Ovary (tissue), 10 donors: ENCODE measurements at places on chromosomes 5 and 9. TPM values are rescaled to one million over a fixed set of nuclear protein-coding genes. Genes with fewer than 3 reads are reported as not detected.

DNA sequence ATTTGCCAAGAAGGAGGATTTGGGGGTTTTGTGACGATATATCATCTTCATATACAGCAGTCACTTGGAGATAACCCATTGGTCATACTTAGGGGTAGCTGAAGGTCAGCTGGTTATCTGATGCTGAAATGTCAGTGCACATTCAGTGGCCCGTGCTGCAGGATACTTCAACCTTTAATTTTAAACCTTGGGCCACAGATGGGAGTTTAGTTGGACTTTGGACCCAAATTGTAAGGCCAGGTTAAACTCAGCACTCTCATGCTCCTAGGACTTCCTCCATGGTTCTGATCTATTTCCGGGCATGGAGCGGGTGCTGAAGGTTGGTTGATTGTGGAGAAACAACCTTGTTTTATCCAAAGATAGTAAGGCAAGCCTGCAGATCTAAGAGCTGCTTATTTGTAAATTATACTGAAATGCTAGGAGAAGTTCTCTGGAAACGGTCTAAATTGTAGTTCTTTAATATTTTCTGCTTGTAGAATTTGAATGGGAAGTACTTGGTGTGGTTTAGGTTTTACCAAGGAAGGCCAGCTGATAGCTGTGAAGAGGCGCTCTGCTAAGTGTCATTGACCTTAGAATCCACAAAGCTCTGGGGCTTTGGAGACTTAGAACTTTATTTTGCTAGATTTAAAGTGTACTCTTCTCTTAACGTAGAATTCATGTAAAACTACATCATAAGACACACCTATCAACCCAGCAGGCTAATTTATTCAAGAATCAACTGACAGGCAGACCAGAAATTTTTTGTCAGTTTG lies 38.6 kb downstream of the SLC44A1 start:
- DNase-seq = no peak

DNA sequence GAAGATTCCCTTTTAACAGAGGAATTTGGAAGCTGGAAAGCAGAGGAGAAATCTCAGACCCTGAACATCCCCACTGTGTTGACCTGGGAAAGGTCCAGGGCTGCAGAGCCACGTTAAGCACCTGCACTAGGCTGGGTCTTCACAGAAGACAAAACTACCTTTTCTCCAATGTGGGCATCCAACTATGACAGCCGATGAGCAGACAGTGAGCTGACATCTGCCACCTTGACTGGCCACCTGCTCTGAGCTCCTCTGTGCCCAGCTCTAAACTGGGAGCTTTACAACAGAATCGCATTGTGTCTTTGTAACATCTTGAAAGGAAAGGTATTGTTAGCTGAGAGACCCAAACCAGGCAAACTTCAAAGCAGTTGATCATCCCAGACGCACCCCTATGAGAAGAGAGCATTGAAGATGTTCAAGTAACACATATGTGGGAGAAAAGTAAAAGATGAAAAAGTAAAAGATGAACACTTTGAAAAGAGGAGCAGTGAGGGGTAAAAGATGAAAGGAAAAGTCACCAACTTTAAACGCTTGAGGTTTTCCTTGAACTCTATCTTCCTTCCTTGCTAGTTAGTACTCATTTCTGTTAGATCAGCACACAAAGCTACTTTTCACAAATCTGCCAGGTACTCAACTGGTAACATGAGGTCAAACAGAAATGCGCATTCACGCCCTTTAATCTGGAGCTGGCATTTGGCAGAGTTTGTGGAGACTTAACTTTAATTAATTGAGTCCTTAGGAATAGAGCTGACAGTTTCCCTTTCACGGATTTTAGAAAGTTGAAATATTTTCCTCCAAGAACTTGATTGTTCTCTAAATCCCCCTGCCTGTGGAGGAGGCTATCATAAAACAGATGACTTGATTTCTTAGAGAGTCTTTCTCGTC lies 53.2 kb upstream of the CTXN3 start:
- DNase-seq = no peak

DNA sequence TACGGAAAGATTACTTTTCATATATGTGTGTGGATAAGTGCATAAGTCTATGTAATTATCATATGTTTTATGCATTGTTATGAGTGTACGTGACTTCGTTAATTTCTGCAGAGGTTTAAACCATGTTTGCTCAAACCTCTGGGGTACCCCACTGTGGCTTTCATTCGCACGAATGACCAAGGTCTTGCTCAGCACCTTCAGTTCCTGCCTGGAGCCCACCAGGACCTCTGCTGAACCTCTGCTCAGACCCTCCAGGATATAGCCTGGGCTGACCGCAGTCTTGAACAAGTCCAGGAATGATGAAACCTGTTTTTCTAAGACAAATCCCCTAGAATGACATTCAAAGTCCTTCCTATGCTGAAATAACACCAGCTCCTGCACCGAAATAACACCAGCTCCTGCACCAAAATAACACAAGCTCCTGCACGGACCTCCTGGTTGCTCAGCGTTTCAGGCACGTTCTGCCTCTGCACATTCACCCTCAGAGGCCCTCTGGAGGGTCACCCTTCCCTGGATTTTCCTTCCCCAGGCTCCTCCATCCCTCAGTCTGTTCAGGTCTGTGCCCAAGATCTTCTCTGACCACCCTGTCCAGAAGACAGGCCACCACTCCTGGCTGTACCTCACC lies 99.7 kb upstream of the BOD1 start:
- no peak for DNase-seq

DNA sequence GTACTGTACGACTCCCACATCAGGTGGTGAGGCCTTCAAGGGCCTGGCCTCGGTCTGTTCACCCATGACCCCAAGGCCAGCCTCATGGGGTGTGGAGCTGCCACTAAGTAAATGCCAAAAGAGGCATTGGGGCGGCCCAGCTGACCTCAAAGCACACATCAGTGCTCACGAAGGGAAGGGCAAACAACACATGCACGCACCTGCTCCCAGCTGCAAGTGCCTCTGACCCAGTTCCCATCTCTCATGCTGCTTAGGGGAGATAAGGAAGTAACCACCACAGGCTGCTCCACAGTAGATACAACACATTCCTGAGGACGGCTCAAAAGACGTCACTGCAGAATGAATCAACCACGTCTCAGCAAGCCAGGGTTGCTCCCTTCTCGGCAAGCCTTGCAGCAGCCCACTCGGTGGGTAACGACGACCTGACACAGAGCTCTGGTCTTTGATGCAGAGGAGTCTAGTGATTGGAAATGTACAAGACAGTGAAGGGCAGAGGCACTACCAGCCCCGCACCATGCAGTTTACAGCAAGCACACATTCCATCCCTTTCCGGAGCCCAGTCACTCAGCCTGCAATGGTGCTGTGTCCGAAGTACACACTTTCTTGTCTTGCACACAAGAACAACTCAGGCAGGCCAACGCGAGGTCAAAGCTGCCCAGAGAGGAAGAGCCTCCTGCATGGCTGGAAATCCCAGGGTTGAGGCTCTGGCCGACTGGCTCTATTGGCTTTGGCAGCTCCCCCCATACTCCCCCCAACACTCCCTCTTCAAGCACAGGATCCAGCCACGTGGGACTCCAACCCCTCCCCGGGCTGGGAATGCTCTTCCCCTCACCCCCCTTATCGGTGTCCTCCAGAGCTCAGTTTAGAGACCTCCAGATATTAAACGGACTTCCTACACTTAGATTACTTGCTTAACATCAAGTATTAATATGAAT lies 31.8 kb downstream of the FABP6 start:
- peak; percentile 49 for DNase-seq

GRCh38 chr5:151632524-151632923 lies 41.4 kb upstream of the FAT2 start:
- DNase-seq = no peak

DNA sequence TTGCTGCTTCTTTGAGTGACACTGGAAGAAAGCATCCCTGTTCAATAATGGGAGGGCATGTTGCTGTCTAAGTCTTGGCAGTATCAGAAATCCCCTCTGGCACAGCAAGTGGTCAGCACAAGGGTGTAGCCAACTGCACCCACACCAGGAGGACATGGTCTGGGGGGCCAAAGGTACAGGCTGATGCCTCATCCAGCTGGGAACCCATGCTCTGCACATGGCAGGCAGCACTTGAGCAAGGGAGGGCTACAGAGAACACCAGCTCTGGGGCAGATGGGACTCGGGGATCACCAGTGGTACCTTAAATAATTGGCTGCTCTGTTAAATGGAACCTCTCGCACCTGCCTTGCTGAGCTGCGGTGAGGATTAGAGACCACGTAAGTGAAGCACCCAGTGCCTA lies 265.2 kb downstream of the SYK start:
- no peak for DNase-seq

DNA sequence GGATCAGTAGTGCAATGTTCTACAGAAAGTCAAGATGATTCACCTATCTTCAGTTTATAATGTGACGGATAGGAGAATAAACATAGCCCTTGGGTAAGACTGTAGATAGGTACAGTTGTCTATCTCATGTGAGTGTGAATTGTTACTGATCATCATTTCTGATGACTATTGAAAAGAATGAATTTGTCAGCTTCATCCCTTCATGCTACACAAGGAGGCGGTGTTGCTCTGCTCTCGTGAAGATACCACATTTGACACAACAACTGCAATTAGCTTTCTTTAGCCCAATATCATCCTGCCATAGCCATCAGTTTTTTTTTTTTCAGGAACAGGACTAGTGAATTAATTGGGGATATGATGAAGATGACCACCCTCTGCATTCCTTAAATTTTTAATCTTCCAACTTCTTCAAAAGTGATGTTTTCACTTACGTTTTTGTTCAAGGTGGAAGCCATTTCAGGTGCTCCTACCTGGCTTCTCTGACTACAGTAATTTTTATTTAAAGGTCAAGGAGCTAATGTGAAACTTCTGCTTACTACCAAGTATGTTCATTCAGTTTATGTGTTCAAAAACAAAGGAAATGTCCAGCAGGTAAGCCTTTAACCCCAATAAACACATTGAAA lies 152.9 kb upstream of the MOCS2 start:
- DNase-seq = no peak

DNA sequence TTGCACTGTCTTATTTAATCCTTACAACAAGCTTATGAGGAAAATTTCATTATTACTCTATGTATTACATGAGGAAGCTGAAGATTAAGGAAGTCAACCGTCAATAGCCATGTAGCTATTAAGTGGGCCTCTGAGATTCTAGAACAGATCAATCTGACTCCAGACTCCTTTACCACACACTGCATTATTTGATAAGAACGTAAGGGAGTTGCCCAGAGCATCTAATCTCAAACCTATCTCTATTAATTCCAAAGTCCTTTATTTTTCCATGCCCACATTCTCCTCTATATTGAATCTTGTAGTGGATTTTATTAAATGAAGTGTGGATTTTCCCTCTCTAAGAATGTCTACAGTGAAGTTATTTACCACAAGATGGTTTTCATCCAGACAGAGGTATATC lies 118.2 kb upstream of the MTAP start:
- no peak for DNase-seq

DNA sequence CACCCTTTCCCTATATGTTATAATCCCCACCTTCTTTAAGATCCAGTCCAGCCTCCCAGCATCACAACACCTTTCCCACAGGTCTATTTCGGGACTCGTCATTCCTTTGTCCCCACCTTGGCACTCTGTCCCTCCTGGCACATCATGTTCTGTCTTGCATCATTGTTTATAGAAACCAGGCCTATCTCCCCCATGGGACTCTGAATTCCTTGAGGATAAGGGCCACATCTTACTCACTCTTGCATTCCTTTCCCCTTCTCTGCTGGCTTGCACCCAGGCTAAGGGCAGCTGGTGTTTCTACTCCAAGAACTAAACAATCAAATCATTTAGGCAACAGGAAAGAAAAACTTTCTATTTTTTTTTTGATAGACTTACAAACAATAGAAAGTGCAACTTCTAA lies 205.7 kb downstream of the AGTPBP1 start:
- no peak for DNase-seq

GRCh38 chr5:160054831-160055230 lies 45.9 kb downstream of the TTC1 start:
- DNase-seq = no peak

DNA sequence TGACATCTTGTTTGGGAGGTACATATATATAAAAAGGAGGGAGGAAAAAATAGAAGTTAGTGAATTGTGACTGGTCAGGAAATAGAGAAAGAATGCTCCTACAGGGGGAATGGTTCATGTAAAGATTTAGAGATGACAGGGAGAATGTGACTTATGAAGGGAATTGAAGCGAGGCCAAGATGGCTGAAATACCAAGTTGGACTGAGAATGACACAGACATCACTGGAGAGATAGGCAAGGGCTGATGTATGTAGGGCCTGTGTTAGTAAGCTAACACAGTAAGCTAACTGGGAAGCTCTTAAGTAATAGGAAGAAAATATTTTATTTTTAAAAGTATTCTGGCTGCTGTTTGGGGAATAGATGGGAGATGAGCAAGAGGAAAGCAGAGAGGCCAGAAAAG lies 286.3 kb downstream of the NNT start:
- no peak for DNase-seq

DNA sequence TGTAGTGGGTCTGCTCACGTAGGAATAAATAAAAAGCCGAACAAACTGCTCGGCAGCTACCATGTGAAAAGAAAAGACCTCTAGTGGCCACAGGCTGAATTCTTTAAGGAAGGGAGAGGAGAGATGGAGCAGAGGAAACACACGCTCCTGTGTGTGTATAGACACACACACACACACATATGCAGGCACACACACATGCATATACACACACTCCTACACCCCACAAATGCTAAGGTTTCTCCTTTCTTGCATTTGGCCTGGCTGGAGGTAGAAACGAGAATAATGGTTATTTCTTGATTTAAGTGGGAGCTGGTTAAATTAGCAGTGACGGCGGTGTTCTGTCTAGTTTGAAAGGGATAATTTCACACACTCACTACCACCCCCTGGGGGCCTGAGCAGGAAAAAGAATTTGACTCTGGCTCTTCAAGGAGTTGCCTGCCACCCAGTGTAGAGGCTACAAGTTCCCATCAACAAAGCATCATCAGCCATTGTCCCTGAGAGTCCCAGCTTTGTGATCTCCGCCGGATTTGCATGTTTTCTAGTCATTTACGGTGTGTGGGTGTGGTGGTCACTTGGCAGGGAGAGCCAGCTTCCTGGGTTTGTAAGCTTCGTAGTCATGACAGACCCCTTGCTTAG lies at the start of gene INSYN2B:
INSYN2B (minus strand) TSS at position 78 of the 636 bp plus-strand sequence. CDS start 96,597 bp downstream, outside the sequence.
- peak; percentile 59 for DNase-seq

DNA sequence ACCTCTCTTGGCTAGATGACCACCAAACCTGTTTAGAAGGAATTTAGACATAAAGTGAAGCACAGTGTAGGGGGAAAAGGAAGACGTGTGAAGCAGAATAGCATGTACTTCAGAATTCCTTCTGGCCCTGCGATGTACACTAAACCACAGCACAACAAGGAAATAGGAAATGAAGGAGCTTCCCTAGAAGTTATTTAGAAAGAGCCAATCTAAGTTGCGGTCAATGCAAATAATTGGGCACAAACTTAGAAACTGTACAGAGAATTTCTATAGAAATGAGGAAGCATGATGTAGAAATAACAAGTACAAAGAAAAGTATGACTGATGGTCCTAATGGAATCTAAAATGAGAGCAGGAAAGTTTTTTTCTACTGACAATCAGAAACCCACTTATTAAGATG lies 41.5 kb downstream of the ANKRD55 start:
- DNase-seq = no peak

CAMK2A gene
- total RNA-seq = 0.12 TPM

KIF4B gene
- total RNA-seq = not detected

CCL27 gene
- total RNA-seq = 0.48 TPM

ADAMTS12 gene
- total RNA-seq = 5.5 TPM
